ENCODE measurements at places on chromosomes 1 and 21.

DNA sequence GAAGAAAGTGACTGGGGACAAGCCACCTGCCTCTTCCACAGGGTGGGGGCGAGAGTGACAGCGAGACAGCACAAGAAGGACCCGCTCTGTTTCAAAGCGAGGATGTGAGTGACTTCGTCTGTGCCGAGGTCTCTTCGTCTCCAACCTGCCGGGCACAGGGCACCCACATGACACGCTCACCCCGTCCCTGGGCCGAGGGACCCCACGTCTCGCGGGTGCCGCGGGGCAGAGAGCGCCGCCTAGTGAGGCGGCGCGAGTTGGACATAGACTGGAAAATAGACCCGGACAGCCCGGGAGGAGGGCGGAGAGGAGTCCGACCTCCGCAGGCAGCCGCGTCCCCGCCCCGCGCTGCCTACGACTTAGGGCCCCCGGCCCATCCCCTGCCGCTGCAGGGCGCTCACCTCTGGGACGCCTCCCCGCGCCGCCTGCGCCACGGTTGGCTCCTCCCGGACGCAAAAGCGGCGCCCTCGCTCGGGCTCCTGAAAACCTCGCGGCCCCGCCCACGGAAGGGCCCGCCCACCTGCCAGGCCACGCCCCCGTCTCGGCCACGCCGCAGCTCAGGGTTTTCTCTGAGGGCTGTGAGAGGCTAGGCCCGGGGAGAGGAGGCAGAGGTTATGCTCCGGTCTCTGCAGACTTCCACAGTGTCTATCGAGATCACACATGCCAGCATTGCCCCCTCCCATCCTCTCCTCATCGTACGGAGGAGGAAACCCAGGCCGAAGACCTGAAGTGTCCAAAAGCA, at the start of gene TLR5:
TLR5 (minus strand) TSS at position 454 of the 742 bp plus-strand sequence. CDS start 30,217 bp downstream, outside the sequence.
- DNase-seq: peak; percentile 81

- no peak for DNase-seq
Observed at GRCh38 chr1:6116137-6116536, 64.0 kb downstream of the CHD5 start.

- DNase-seq: no peak
Observed at GRCh38 chr1:225418059-225418458, 9.8 kb downstream of the LBR start.

DNA sequence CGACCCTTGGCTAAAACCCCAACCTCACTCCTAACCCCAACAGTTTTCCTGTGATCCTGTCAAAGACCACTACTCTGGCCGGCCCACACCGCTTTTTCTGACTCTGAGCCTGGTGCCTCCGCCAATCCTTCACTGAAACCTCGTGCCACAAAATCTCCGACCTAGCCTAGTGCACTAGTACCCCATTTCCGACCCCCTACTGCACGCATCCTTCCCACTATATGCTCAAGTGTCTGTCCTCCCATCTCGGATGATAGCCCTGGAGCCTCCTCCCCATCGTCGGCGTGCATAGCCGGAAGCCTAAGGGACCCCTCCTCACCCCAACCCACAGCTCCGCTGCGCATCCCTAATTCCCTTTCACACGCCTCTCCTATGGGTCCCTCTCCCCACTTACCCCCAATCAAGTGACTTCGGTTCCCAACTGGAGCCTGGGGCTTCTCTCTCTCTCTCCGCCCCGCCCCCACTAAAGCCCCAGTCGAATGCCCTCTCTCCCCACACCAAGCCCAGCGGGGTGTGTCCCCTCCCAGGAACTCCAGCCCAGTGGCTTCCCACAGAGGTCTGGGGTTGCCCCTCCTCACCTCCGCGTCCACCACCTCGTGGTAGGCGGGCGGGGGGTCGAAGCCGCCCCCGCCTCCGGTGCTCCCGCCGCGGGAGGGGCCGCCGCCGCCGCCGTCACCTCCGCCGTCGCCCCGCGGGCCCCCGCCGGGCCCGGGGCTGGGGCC, 791 bp downstream of the USP24 start:
- no peak for DNase-seq

- no peak for DNase-seq
Observed at GRCh38 chr1:63032171-63032570, 248.2 kb downstream of the ATG4C start.

DNA sequence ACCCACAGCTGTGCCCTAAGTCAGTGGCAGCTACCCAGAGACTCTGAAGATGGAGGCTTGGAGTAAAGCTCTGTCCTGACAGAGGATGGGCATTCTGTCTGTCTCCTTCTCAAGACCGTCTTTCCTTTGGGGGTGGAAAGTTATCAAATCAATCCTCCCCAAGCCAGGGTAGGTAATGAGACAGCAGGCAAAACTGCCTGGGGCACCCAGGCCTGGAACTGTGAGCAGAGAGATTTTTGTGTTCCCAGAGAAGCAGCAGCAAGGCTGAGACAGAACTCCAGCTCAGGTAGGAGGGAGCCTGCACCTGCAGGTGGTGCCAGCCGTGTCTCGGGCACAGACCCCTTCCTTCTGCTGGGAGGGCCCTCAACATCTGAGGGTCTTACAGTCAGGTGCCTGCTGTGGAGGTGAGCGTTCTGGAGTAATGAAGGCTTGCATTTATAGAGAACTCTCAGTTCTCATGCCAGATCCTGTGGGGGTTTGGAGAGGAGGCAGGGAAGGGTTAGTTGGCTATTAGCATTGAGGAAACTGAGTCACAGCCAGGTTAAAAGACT, 95.6 kb downstream of the RIPK4 start:
- DNase-seq: no peak

- no peak for DNase-seq
Observed at GRCh38 chr21:45853703-45854342, 127.7 kb upstream of the COL6A1 start.

GRCh38 chr1:17239420-17239819, 9.5 kb upstream of the PADI3 start:
- no peak for DNase-seq

DNA sequence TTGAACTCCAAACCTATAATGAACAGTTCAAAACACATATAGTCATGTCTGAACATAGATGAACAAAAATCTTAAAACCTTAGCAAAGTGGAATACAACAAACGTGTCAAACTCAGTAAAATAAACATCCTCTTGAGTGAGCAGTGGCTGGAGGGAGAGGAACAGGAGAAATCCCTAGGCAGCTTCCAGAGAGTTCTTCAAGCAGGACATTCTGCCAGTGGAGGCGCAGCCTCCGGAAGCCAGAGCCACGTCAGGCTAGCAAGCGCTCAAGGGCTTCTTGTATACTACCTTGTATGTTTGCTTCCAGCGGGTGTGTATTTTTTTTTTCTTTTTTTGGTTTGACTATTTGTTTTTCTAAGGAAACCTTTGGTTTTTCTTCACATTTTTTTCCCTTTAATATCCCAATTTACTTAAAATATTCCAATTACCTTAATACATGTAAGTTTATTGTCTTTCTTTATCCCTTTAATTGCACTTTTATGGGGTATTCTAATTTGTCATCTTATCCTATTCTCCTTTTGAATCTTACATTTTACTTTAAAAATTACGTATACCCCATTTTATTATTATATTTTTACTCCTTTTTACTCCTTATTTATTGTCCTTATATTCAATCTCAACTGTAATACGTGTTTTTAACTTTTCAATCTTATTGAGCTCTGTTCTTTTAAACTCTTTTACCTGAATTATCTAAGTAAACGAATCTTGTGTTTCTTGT, 42.0 kb downstream of the COLGALT2 start:
- no peak for DNase-seq

DNA sequence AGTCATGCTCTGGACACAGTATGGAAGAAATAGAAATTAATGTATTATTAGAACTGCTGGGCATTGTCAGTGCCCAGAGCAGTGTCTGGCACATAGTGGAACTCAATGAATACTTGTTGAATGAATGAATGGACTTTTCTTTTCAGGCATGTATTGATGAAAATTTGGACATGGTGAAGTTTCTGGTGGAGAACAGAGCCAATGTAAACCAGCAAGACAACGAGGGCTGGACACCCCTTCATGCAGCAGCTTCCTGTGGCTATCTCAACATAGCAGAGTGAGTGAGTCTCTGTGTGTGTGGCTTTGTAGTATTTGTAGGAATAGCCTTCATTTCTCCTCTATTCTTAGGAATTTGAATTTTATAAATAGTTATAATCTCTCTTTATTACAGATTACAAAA, 68.1 kb downstream of the PPP1R12B start:
- no peak for DNase-seq

DNA sequence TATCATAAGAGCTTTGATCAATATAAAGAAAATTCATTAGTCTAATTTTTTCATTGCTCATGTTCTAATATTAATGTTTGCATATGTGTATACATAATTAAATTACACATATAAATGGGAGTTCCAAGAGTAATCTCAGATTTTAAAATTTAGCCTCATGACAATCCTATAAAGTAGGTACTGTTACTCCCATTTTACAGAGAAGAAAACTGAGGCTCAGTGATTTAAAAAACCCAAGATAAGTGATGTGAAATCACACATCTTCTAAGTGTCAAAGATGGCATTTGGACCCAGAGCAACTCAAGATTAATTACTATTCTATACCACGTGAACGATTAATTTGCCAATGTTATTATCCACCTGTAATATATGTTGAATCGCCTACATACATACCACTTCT, 122.3 kb downstream of the TM2D1 start:
- no peak for DNase-seq

GRCh38 chr1:226577401-226578180, 29.0 kb downstream of the STUM start:
- no peak for DNase-seq

- DNase-seq: no peak
Observed at GRCh38 chr1:25505656-25506385, 37.6 kb upstream of the LDLRAP1 start.

GRCh38 chr1:62625415-62625814, 28.1 kb downstream of the ANGPTL3 start:
- DNase-seq: no peak

DNA sequence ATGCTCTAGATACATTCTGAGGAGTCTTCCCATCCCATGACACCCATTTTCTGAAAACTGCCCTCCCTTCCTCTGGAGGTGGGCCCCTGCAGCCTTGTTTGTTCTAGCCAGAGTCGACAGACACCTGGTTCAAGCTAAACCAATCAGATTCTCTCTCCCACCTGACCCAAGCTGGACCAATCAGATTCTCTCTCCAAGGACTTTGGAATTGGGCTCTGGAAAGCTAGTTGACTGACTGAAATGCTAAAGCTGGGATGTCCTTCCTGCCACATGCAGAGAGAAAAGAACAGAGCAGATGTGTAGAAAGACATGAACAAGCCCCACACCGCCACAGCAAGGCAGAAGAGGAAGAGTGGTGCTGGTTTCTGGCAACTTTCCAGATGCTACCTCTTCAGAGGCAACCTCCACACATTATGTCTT, 24.6 kb downstream of the ASAP3 start:
- no peak for DNase-seq

DNA sequence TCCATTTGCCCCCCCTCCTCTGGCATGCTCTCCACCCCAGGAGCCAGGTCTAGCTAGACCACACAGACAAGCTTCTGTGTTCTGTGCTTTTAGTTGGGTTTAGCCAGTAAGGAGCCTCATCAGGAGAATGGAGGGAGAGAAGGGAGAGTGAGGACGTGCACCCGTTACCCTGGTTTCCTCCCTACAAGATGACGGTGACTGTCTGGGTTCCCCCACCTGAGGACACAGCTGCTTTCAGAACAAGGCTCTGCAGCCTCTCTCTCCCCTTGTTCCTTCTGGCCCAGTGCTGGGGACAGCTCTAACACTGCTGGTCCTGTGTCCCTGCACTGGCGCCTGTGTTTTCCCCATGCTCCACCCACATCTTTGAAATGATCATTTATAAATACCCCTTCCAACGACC, 184.4 kb upstream of the GALNT2 start:
- DNase-seq: no peak

DNA sequence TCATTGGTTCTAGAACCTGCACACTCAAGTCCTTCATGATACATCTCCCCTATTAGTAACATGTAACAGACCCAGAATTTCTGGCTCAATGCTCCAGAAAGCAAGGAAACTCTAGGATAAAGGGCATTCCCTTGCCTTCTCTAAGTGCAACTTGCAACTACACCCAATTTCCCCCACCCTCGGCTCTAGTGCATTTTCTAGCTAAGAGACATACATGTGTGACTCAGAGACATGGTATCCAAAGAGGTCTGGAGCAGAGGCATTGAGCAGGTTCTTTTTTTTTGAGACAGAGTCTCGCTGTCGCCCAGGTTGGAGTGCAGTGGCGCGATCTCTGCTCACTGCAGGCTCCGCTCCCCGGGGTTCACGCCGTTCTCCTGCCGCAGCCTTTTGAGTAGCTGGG, 132.9 kb downstream of the ZC3H11B start:
- no peak for DNase-seq

- DNase-seq: no peak
Observed at GRCh38 chr1:168477792-168478191, 66.0 kb downstream of the XCL2 start.

Data from stimulated activated CD8-positive, alpha-beta memory T cell treated with anti-CD3 and anti-CD28 coated beads, Interleukin-4, amount 100 ng/mL, for 1 hour (primary cell).